ENCODE measurements at places on chromosomes 7 and 10. TPM values are rescaled to one million over a fixed set of nuclear protein-coding genes. Genes with fewer than 3 reads are reported as not detected.

- no peak for DNase-seq
Observed at GRCh38 chr10:91875779-91876178, 33.5 kb downstream of the FGFBP3 start.

- no peak for DNase-seq
Observed at GRCh38 chr7:134289423-134289822, 27.3 kb downstream of the SLC35B4 start.

- DNase-seq = no peak
Observed at GRCh38 chr10:1070919-1071318, 14.7 kb downstream of the WDR37 start.

DNA sequence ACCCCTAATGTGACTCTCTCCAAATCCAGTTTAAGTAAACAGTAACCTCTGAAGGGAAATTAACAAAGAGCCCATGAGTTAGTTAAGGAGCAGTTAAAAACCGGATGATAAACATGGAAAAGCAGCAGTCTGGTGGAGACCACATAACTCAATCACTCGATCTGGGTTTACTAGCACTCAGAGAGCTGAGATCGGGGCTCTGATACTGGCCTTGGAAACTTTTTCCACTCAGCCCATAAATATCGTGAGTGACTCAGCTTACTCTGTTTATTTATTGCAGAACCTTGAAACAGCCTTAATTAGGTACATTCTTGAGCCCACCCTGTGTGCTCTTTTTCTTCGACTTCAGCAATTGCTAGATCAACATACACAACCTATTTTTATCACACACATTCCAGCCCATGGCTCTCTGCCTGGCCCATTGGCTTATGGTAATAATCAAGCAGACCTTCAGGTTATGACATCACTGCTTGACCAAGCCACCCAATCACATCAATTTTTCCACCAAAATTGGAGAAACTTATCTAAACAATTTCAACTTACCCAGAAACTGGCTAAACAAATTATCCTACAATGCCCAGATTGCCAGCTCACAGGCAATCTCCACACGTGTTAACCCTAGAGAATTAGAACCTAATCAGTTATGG, 82.2 kb upstream of the GPR22 start:
- DNase-seq = no peak

The WEE2 gene
- total RNA-seq = not detected

The PLEKHA1 gene
- 39.7 TPM for total RNA-seq

Data from H1 (cell line).